ENCODE measurements at places on chromosomes 3 and 15.

DNA sequence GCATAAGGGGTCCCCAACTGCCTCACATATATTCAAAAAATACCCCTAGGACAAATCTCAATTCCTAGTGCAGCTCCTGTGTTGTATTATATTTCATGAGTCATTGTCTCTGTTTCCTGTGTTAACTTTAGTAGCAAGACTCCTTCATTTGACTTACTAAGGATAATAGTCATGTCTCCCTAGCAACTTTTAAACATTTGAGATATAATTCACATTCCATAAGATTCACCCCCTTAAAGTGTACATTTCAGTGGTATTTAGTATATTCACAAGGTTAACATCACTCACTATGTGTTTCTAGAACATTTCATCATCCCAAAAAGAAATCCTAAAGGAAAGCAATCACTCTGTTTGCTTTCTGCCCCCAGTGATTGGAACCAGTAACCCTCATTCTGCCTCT, 121.3 kb upstream of the WNT7A start:
- no peak for DNase-seq

- no peak for DNase-seq
These were observed at the start of gene RARRES1 for GRCh38 chr3:158731938-158732855. Gene RARRES1 (minus strand): TSS chr3:158732457. CDS start chr3:158732415, 42 bp downstream.

GRCh38 chr3:37700466-37701248, 161.0 kb upstream of the CTDSPL start:
- no peak for DNase-seq

GRCh38 chr3:48273594-48274211, 32.8 kb downstream of the ZNF589 start:
- DNase-seq = no peak

- DNase-seq = no peak
These were observed 18.5 kb upstream of the RIOX2 start for GRCh38 chr3:97990624-97991292.

DNA sequence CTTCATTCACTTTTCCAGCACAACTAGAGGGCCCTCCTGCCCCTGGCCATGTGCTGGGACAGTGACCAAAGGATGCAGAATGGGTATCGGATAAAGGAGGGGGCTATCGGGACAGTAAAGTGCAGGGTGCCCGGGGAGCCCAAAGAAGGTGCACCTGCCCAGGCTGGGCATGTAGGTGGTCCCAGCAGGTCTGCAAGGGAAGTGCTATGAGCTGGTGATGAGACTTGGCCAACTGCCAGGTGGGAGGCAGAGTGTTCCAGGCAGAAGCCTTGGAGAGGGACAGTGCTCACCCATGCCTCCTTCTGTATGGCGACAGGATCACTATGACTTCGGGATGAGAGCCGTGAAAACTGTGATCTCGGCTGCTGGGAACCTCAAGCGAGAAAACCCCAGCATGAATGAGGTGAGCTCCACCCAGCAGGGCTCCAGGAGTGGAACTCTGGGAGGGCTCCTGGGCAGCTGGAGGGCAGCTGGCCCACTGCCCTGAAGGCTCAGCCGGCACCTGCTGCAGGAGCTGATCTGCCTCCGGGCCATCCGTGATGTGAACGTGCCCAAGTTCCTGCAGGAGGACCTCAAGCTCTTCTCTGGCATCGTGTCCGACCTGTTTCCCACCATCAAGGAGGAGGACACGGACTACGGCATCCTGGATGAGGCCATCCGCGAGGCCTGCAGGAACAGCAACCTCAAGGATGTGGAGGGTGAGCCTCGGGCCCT, 48.4 kb downstream of the DNAH1 start:
- no peak for DNase-seq

DNA sequence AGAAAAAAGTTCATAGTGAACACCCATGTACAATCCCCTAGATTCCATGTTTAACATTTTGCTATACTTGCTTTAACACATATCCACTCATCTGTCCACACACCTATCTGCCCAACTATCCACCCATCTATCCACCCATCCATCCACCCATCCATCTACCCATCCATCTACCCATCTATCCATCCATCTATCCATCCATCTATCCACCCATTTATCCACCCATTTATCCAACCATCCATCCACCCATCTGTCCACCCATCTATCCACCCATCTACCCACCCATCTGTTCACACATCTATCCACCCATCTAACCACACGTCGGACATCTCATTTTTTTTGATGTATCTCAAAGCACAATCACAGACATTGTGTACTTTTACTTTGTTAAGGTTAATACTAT, 25.8 kb downstream of the RTP3 start:
- DNase-seq = no peak
